ENCODE measurements at places on chromosomes 3 and 15.

DNA sequence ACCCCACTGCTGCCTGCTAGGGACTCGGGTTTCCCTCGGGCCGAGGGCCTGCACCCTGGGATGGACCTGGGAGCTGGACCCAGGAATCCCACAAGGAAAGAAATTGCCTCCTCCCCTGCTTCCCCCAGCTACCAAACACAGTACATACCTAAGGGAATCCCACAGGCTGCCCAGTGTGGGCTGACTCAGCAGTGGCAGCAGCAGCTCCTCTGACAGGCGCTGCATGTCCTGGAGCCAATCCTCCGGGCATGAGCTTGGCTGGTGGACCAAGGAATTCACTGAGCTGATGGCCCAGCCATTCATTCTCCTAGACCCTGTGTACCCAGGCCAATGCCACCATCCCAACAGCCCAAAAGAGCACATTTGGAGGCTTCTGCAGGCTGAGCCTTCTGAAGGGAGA lies 9.5 kb upstream of the LTK start:
- no peak for DNase-seq

- no peak for DNase-seq
These were observed 727.1 kb upstream of the NAALADL2 start for GRCh38 chr3:174132006-174132405.

DNA sequence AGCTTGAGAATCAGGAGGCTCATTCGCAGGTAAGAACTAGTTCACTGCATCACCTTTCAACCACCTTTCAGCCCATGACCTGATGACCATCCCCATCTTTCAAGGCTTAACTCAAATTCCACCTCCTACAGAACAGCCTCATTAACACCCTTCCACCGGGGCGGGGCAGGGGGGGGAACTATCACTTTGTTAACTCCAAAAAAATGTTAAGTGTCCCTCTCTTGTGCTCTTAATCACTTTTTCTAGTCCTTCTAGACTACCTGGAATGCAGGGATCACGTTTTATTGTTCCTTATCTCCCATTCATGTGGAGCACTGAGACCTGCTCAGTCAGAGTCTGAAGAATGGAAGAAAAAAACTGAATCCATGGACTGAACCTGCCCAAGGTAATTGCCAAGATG lies 51.8 kb downstream of the ATP13A4 start:
- DNase-seq = no peak

DNA sequence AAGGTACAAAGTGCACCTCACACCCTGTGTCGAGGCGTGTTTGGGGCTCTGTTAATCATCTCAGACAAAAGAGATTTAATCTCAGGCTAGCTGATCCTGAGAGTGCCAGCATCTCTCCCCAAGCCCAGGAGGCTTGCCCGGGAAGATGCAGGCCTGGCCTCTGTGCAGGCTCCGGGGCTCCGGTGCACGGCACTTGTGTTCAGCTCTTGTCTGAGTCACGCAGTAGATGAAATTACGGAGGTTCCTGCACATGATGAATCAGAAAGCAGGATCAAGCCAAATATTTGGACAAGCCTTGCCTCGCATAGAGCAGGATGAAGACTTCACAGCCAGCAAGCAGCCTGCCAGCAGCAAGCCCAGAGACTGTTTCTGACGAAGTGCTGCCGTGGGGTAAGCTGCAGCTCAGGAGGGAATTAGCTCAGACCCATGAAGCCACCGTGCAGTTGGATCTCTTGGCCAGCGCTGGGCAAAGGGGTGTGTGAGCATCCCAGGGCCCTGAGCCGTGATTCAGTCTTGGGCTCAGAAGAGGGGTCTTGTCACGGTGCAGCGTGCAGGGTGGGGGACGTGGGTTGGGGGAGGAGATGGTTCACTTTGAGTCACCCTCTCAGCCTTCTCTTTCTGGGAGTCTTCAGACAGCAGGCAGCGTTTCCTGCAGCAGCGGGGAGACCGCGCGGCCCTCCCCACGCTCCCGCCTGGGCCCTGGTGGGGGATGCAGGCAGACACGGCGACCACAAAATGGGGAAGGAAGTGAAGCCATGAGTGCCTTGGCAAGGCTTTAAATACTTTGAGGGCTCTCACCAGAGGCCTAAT lies 89.2 kb upstream of the MEF2A start:
- no peak for DNase-seq

DNA sequence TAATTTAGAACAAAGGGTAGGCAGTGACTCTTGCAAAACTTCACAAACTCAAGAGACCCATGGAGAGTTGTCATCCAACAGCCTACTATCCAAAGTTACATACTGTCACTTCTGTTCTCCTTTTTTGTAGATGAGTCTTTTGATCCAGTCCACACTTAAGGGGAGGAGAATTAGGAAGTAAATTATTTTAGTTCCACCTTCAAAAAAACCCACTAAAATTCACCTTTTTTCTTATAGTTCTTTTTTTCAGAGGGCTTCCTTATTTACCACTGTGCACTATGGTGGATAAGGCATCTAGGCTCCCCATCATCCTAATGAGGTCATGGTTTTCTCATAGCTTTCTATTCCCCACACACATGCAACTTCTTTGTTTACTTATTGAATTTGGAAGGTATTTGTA lies 8.6 kb upstream of the TCAIM start:
- no peak for DNase-seq

GRCh38 chr15:64289550-64289949 lies 66.4 kb downstream of the CSNK1G1 start:
- DNase-seq = no peak

DNA sequence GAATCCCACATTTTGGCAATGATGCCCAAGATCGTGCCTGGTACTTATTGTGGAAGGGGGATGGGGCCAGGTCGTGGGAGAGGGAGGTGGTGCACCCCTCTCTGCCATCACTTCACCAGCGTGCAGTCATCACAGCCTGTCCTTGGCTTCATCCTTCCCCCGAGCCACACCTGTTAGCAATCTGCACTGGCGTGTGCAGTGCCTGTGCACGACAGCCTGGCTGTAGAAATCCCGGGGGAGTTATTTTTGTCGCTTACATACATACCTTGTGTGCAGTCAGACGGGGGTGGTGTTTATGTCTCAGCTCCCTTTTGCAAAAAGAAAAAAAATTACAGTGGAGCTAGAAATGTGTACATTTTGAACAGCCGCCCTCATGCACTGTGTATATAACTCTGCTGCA lies 216.0 kb downstream of the TLE3 start:
- DNase-seq = peak; percentile 11

GRCh38 chr3:172317481-172317880 lies 130.8 kb downstream of the GHSR start:
- no peak for DNase-seq

DNA sequence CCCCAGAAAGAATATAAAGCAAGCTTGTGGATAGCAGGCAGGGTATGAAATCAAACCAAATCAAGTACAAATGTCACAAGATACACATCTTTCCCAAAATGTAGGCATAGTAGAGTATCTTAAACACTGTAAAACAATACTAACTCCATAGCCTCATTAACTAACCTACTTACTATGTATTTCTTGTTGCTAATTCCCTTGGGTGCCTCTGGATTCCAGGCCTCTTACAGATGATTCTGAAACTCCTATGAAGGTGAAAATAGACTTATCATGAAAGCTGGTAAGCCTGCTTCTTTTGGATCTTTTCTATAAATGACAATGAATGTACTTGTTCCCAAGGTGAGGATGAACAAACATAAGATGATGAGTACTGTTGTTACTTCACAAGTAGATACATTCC lies 93.8 kb downstream of the FRMD5 start:
- no peak for DNase-seq

GRCh38 chr3:87309601-87310000 lies 33.2 kb upstream of the POU1F1 start:
- no peak for DNase-seq

- no peak for DNase-seq
These were observed 111.5 kb upstream of the ETV5 start for GRCh38 chr3:186220365-186220764.

GRCh38 chr3:88057630-88058305 lies 1.0 kb downstream of the CGGBP1 start:
- no peak for DNase-seq

- no peak for DNase-seq
These were observed 141.3 kb downstream of the ADAM10 start for GRCh38 chr15:58608129-58608590.

DNA sequence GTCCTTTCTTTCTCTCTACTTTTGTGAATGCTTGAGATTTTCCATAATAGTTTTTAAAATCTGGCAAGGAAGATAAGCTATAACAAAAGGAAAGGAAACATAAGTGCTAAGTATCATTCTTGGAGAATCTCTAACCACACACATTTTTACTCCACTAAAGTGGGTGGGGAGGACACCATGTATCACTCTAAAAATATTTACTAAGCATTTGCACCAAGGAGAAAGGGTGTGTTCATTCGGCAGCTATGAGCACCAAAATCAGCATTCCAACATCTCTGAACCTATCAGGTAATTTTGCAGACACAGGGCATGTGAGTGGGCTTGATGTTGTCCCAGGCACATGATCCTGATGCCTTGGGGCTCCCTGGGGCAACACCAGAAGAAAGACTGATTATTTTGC lies 5.5 kb downstream of the B4GALT4 start:
- no peak for DNase-seq

- no peak for DNase-seq
These were observed 3.4 kb upstream of the FAM43A start for GRCh38 chr3:194682189-194682693.

DNA sequence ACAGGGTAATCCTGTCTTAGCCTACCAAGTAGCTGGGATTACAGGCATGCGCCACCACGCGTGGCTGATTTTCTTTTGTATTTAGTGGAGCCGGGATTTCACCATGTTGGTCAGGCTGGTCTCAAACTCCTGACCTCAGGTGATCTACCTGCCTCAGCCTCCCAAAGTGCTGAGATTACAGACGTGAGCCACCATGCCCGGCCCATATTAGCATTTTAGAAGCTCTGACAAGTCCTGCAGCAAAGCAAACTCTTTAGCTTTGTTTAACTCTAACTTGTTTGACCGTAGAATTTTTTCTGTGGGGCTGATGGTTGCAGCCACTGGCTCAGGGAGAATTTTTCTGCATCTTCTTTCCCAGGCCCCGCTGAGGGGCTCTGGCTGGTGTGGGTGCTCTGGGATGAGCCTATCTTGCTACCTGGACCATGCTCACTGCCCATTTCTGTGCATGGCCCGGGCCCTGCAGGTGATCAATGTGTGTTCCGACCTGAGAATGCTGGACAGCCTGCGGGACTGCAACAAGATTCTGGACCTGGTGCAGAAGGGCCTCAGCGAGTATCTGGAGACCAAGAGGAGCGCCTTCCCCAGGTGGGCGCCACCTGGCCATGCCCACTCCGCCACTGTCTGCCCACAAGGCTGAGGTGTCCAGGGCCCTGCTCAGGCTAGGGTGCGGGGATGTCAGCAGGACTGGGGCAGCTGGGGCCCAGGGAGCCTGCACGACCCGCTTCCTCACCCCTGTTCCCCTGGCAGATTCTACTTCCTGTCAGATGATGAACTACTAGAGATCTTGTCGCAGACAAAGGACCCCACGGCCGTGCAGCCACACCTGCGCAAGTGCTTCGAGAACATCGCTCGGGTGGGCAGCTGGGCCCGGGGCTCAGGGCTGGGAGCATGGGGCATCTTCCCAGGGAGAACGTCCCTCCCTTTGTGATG lies 41.3 kb downstream of the DNAH1 start:
- DNase-seq = no peak

DNA sequence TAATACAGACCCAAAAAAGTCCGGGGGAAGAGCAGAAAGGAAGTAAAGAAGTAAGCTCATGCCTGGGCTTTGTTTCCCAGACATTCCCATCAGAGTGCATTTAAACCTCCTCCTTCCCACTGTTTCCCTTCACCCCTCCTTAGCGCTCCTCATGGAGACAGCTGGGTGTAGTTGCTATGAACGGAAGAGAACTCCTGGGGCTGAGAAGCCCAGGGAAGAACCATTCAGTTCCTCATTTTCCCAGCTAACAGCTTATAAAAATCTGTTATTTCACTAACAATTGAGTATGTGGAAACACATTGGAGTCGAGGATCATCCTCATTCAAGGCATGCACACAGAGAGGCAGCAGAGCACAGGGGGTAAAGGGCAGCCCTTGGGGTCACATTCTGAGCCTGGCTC lies 299.3 kb downstream of the SHQ1 start:
- no peak for DNase-seq

GRCh38 chr3:58377168-58377567 lies 44.5 kb downstream of the PXK start:
- DNase-seq = no peak

DNA sequence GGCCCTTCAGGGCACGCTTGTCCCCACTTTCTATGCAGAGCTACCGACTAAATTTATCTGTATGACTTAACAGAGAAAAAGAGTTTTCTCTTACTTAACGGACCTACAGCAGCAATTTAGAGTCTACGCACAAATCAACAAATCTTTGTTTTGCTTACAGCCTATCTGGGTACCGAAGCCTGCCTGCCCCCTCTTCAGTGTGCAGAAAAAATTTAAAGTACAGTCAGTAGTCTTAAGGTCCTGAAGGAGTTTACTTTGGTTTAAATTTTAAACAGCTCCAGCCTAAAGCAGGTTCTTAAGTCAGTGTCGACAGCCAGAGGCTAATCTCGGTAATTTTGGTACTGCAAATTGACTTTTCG lies 570 bp downstream of the SACM1L start:
- no peak for DNase-seq

All from NCI-H1436 treated with DMSO at 0.1 percent for 48 hours (cell line).